H4 (cell line): ENCODE measurements at places on chromosomes 12 and 14. TPM values are rescaled to one million over a fixed set of nuclear protein-coding genes. Genes with fewer than 3 reads are reported as not detected.

The RNASE7 gene
- total RNA-seq = not detected in 2 replicates

DNA sequence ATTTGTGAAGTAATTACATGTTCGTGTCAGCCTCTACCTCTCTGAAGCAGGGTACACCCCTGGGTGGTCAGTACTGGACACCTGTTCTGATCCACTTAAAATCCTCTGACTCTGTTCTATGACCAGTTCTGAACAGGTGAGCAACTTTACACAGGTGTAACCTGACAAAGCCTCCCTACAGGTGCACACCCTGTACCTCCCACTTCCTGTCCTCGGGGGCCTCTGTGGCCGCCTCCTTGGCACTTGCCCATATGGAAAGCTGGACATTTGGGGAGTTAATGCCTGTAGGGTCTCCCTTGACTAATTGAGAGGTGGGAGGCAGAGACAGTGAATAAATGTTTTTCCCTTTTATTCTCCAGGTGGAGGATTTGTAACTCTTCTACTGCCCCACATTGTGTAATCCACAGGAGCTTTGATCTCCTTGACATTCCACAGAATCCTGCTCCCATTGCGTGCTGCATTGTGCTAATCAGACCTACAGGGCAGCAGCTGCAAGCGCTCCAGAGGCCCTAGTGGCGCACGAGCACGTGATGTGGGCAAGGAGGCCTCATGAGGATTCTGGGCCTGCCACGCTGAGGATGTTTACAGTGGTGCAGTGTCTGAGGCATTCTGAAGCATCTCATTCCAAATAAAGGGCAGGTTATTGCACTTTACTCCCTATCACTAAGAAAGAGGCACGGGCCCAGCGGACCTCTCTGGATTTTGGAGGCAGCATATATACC lies 45.8 kb upstream of the BATF start:
- DNase-seq = no peak

The VWF gene
- total RNA-seq = 0.08 and 0.23 TPM in 2 replicates

The DPF3 gene
- 0.06 and 3.2 TPM in 2 replicates for total RNA-seq

The ZNF26 gene
- total RNA-seq = 4.1 TPM in 2 replicates

The SPX gene
- total RNA-seq = 0.21 and 1.3 TPM in 2 replicates

DNA sequence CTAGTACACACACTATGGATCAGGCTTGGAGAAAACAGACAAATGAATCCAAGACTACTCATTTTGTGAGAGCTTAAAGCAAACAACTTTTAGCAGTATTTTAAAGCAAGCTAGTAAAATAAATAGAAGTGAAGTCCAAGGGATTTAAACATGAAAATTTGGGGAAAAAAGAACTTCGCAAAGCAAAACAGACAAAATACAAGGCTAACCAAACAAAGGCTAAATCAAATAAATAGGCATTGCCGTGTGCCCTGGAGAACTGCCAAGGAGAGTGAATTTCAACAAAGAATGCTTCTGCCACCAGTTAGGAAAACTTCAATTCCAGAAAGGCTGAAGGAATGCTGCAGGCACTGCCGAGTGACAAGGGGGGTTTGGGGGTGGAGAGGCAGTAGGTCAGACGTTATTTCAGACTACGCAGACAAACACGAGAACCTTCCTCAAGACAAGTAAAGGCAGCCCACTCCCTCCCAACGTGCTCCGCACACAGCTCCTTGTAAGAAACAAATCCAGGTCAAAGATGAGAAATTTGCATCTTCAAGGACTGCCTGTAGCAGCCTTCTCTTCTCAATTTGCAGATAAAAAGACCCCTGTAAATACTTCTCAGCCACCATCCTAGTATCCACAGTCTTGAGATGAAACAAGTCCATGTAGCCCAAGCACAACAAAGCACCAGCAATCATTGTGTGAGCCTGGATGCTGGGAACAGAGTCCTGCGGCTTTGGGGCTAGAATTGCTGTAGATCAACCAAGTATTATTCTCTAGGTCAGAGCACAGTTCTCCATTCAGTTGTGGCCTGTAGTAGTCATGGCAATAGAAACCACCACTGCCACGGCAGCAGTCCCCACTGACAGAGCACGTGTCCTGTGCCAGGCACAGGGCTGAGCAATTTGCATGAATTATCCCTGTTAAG lies 43.3 kb downstream of the EFCAB11 start:
- peak; percentile 50 for DNase-seq

The CCDC196 gene
- total RNA-seq = not detected in 2 replicates

- no peak for DNase-seq
Measured at GRCh38 chr12:99978152-99978551, 6.6 kb downstream of the ANKS1B start.

DNA sequence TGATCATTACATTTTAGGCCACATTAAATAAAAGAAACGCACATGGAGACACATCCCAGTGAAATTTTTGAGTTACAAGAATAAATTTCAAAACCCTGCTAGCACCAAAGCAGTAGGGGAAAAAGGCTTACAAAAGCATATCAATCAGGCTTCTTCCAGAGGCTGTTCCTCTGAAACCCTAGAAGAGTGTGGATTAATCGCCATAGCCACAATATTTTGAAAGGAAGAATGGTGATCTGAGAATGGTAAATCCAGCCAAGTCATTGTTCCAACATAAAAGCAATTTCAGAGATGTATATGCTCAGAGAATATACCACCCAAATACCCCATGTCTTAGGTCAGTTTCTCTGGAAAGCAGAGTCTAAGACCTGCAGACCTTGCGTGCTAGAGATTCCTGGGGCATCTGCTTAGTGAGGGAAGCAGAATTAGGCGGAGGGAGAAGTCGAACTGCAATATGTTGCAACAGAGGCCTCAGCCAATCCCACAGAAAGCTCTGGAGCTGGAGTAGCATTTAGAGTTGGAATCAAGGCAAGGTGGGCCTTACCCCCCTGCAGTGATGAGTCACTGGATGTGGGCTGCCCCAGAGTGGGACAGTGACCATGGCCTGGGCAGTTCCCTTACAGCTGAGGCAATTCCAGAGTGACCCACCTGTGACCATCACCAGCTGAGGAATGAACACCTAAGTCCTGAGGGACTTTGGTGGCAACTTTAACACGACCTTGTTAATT lies 125.2 kb downstream of the NTF3 start:
- no peak for DNase-seq

- peak; percentile 80 for DNase-seq
Measured at GRCh38 chr12:12696562-12697383, 790 bp upstream of the GPR19 start.

The FGF23 gene
- total RNA-seq = not detected in 2 replicates

The MGP gene
- total RNA-seq = 40.0 and 42.8 TPM in 2 replicates

GRCh38 chr12:123384318-123384993 lies 524 bp downstream of the KMT5A start:
- DNase-seq = no peak

- DNase-seq = no peak
Measured at GRCh38 chr12:79298506-79298905, 392.3 kb downstream of the PAWR start.

The MSRB3 gene
- total RNA-seq = 6.6 and 9.5 TPM in 2 replicates

- DNase-seq = no peak
Measured at GRCh38 chr12:128852885-128853599, at the start of gene GLT1D1. TSS of gene GLT1D1 (plus strand) at chr12:128853478. CDS start at chr12:128853582, 104 bp downstream.

- DNase-seq = no peak
Measured at GRCh38 chr12:53695152-53696145, 19.6 kb upstream of the ATP5MC2 start.

The CYP27B1 gene
- total RNA-seq = 0.48 TPM in 1 of 2 replicates, not detected in the other

The CDKN3 gene
- 150 and 180 TPM in 2 replicates for total RNA-seq

- DNase-seq = peak; percentile 87
Measured at GRCh38 chr14:77158175-77158881, 16.7 kb upstream of the ZDHHC22 start.

The NAV3 gene
- 3.6 and 9.6 TPM in 2 replicates for total RNA-seq

DNA sequence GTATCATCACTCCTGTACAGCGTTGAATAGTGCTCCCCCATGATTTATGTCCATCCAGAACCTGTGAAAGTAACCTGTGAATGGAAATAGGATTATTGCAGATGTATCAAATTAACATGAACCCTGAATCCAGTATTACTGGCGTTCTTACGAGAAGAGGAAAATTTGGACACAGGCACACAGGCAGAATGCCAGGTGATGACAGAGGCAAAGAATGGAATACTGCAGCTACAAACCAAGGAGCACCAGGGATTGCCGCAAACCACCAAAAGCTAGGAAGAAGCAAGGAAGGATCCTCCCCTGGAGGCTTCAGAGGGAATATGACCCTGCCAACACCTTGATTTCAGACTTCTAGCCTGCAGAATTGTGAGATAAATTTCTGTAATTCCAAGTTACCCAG lies 113.5 kb upstream of the EGLN3 start:
- DNase-seq = no peak

The C12orf56 gene
- not detected in 2 replicates for total RNA-seq

The DACT1 gene
- 10.1 and 11.7 TPM in 2 replicates for total RNA-seq

DNA sequence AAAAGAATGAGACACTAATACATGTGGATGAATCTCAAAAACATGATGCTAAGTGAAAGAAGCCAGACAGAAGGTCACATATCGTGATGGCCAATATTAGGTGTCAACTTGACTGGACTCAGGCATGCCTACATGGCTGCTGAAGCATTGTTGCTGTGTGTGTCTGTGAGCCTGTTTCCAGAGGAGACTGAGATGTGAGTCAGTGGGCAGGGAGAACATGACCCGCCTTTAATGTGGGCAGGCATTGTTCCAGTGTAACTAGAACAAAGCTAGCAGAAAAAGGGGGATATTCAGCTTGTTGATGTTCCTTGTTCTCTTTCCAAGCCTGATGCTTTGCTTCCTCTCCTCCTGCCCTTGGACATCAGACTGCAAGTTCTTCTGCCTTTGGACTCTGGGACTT lies 47.6 kb downstream of the DCAF5 start:
- DNase-seq = no peak

DNA sequence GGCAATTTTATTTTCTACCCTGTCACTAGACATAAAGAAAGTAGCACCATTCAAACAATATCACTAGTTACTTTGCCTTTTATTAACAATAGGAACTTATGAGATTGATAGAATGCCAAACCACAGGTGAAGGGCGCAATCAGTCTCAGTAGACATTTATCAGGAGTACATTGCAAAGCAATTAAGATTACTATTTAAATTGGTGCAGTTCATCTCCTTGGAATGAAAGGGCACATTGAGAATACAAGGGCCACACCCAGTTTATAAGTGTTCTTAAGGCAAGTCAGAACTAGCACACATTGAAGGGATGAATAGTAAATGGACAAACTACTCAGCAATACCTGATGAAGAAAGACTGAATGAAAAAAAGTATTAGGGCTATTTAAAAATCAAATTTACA lies 601.4 kb downstream of the C12orf50 start:
- DNase-seq = no peak

GRCh38 chr12:32828552-32828951 lies 68.0 kb downstream of the PKP2 start:
- DNase-seq = no peak

GRCh38 chr12:64679487-64680001 lies 69.2 kb downstream of the RASSF3 start:
- DNase-seq = peak; percentile 80

- DNase-seq = peak; percentile 76
Measured at GRCh38 chr12:104750061-104750460, 208.0 kb downstream of the SLC41A2 start.

DNA sequence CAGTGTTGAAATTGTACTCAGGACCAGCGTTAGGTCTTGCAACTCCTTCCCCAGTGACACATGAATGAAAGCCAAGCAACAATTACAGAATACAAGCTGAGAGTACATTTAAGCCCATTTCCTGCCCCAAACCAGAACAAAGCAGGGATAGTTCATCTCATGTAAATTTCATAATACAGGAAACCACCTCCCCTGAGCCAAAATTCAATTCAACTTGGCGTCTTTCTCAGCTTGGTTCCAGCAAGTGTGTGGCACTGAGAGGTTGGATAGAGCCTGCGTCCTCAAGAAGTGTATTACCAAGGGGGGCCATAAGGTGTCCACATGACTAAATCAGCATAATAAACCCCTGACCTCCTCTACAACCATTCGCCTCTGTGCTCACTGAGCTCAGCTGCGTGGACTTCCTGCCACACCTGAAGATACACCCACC lies 278.9 kb upstream of the CRY1 start:
- DNase-seq = no peak

GRCh38 chr12:20778969-20779368 lies 31.5 kb upstream of the SLCO1B3 start:
- no peak for DNase-seq

DNA sequence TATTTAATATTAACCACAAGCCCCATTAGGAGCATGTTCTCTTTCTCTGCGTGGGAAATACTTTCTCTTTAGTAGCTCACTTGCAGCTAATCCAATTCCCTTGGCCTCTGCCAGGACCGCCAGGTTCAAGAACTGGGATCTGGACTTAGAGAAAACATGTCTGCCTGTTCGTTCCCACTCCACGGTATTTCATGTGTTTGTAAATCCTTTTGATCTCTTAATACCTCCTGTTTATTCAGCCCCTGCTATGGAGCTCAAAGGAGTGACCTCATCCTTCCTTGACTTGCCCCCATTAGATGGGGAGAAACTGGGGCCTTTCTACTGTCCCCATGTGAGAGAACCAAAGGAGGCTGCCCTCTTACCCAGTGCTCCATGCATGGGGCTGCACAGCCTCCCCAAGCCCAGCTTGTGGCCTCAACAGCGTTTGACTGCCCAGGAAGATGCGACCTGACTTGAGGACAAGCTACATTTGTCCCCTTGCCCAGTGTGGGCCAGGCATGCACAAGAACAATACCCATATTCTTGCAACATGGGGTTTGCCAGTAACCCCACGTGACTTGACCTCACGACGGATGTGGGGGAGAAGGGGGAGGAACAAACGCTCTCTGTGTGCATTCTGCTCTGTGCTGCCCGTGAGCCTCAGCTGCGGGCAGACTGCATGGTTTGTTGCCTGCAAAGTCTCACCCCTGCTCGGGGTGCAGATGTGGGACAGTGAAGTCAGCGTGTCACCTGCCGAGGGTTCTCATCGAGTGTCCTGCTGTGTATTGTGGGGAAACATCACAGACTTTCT lies 30.3 kb downstream of the CD9 start:
- DNase-seq = peak; percentile 81

- no peak for DNase-seq
Measured at GRCh38 chr12:94180558-94181296, 32.4 kb downstream of the PLXNC1 start.

GRCh38 chr12:47189728-47190127 lies 110.0 kb upstream of the AMIGO2 start:
- no peak for DNase-seq

The TAS2R7 gene
- not detected in 2 replicates for total RNA-seq

DNA sequence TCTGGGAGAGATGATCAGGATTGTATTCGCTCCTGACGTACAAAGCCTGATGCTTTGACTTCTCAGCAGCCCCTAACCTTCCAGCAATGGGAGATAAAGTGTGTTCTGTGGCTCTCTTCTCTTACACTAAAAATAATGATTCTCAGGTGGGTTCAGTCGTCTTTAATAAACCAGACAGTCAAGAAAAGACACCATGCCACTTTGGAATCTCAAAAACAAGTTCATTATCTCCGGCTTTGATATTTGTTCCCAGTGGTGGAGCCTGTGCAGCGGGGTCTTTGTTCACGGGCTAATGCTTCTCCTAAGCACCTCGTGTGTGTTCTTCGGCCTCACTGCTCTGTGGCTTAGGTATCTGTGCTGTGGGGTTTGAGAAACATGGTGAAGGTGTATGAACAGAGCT lies 1.6 kb downstream of the ACVR1B start:
- DNase-seq = no peak
